Cardiac muscle cell (in vitro differentiated cells and primary cell): ENCODE measurements at places on chromosomes 12 and 14. TPM values are rescaled to one million over a fixed set of nuclear protein-coding genes. Genes with fewer than 3 reads are reported as not detected.

DNA sequence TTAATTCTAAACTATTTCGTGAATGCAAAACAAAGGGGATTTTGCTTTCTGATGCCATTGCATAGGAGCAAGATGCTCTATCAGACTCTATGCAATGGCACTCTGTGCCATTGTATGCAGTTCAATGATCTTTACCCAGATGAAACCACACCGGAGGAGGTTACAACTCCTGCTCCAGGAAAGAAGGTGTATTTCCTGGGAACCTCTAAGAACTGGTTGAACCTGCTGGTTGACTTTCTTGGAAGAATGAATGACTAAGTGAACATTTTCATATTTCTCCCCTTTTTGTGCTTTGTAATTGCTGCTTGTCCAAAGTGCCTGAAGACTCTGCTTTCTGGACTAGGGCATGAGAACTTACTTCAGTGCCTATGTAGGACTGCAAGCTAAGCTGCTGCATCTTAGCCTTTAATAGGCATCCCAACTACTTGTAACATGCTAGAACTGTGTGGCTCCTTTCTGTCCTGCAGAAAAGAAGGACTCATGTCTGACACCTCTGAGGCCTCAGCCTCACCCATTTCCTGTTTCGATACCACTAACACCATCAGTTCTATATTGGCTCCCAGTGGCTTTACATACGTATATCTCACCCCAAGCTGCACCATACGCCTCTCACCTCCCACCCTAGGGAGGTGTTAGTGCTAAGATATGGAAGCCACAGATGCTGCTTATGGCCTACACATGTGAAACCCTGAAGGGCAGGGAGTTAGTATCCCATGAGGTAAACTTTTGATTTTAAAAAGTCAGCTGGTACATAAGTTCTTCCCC lies 193.5 kb upstream of the CNOT2 start:
- no peak for DNase-seq

DNA sequence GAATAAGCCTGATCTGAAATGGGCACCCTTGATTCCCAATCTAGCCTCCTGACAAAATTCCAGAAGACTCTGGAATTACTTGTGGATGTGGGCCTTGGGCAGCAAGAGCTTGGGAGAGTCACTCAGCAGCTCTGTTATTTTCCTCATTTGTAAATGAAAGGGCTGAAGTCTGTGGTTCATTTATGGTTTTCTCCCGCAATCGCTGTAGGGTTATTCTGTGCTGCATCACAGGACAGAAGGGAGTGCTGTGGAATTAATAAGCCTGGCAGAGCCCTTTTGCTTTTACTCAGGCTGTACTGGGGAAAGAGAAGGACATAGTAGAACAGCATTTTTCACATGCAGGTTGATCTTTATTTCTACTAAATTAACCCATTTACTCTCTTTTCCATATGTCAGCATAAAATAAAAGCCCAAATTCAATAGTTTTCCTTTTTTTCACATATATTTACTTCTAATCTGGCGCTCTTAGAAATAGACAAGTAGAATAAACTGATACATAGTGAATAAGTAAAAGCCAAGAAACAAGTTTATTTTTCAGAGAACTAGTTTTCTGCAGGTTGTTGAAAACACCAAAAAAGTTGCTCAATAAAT lies 49.2 kb downstream of the DUSP16 start:
- DNase-seq, result no peak

DNA sequence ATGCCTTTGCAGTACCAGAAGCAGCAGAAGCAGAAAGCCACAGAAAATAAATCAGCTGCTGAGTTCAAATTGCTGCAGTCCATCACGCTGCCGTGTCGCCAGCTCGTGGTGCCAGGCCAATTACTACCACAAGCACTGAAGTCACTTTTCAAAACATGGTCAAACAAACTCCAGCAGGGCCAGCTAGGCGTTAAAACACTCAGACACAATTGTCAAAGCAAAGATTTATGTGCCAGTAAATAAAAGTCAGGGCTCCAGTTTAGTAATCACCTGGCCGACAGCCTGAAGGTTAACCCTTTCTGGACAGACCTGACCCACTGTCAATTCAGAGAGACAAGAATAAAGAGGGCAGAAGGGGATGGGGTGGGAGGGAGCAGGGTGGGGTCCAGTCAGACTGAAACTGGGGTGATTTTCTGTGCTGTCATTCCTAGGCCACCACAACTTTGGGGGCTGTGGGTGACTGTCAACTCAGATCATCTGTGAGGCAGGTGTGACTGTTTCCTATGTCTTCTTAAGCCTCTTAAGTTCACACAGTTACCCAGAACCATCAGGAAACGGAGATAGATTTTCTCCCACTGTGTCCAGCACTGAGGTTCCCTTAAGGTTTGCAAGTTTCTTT lies 109.8 kb upstream of the FUT8 start:
- no peak for DNase-seq

The ACRBP gene
- total RNA-seq, result 0.99 and 2.8 TPM in 2 replicates

The B3GNT4 gene
- total RNA-seq, result 0.12 and 0.67 TPM in 2 replicates

GRCh38 chr14:75141062-75141461 lies 14.2 kb upstream of the NEK9 start:
- DNase-seq, result no peak

DNA sequence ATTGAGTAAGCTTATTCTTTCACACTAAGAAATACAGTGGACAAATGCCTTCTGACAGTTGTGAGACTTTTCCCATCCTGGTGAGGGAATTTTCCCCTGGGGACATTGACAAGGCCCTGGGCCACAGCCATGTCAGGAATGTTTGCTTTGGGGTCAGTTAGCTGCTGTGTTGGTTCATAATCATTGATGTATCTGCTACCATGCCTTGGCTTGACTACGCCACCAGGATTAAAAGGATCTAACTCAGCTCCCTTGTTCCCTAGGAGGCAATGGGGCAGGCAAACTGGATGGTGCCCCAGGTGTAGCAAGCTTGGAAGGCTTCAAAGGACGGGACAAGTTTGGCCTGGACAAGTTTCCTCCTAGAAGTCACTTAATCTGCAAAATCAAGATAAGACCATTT lies 3.1 kb upstream of the CCDC88C start:
- no peak for DNase-seq

The RGS6 gene
- total RNA-seq, result 0.63 and 0.86 TPM in 2 replicates

DNA sequence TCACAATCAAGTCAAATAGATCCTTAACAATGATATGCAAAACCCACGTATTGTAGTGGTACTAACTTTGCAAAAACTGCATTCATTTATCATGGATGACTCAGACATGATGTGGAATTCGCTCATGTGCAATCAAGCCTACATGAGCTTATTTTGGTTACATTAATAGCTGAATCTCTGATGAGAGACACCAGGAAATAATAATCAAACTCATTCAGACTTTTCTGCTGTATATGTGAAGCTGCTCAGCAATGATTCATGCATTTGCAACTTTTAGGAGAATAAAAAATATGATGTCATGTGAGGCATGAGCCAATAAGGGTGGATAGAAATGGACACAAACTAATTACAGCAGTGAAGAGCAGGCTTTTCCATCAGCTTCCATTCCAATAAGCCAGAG lies 1075.8 kb upstream of the TMEM132C start:
- DNase-seq, result no peak

DNA sequence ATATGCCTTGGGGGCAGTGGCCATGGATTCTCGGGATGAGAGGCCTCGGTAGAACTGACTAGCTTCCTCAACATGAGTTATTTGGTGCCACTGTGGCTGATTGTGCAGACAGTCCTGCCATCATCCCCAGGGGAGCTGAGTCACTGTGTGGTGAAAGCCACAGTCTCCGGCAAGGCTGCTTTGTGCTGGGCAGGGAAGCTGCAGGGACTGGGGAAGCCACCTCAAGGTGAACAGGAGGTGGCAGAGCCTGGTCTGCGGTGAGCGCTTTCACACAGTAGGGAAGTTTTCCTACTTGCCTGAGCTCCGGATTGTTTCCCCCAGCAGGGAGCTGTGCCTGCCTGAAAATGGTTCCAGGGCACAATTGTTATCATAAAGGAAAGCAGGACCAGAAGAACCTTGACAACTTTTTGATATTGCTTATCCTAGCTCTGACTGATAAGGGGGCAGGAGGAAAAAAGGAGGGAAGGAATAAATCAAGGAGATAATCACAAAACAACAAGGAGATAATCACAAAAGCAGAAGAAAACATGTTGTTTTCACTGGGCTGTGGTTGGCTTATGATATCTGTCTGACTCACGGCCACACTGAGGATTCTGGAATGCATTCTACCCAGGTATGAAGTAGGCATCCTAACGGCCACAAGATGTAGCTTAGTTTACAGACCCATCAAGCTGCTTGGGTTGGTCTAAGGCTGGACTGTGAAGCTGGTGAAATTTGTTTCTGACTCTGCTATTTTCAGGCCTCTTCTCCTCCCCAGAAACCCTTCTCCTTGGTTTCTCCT lies 32.2 kb upstream of the GNG2 start:
- DNase-seq, result no peak

- no peak for DNase-seq
Measured at GRCh38 chr12:25833657-25834056, 124.8 kb upstream of the RASSF8 start.

DNA sequence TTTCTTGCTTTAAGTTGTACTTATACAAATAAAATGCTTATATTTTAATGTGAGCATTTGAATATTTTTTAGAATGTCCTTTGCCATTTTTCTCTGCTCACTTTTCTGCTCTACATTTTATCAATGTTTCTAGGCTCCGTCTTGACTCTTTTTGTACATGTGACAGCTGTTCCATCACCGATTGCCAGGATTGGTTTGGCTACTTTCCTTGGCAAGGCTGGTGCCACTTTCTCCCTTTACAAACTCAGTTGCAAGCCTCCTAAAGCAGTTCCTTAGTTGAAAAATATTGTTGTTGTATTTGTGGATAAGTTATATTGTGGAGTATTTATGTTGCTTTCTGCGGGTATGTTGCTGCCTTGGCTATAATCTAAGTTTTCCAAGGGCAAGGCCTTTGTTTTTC lies 63.4 kb downstream of the DACT1 start:
- no peak for DNase-seq

GRCh38 chr14:75328558-75329155 lies 50.0 kb downstream of the FOS start:
- DNase-seq, result no peak

DNA sequence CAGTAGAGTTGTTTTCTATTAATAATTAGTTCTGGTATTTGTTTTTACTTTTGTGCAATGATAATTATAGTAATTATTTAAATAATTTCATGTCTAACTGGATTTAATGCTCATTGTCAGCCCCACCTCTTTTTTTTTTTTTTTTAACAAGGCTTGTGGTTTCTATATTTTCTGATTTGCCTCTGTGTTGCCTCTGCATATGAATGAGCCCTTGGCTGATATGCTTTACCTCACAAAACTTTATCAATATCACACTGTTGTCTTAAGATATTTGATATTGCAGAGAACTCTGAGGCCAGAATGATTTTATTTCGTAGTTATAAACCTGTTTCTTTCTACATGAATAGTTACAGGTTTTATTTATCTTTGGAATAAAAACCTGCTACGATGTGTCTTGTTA lies 116.2 kb upstream of the ATP2B1 start:
- no peak for DNase-seq

DNA sequence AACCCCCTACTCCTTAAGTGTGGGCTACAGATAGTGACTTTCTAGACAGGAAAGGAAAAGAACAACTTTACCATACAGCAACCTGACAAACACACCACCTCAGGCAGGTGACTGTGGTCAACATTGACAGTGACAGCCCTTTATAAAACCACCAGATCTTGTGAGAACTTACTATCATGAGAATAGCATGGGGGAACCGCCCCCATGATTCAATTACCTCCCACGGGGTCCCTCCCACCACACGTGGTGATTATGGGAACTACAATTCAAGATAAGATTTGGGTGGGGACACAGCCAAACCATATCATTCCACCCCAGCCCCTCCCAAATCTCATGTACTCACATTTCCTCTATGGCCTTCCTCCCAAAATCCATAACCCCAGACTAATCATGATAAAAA lies 16.3 kb downstream of the OR10P1 start:
- DNase-seq, result no peak

- DNase-seq, result no peak
Measured at GRCh38 chr12:105831372-105831771, 307.4 kb downstream of the NUAK1 start.

- DNase-seq, result peak; percentile 93
Measured at GRCh38 chr14:20332788-20333493, at the start of gene CCNB1IP1. Gene CCNB1IP1, minus strand, starts transcription at chr14:20333279. Its CDS starts 16,756 bp downstream, at chr14:20316523.

DNA sequence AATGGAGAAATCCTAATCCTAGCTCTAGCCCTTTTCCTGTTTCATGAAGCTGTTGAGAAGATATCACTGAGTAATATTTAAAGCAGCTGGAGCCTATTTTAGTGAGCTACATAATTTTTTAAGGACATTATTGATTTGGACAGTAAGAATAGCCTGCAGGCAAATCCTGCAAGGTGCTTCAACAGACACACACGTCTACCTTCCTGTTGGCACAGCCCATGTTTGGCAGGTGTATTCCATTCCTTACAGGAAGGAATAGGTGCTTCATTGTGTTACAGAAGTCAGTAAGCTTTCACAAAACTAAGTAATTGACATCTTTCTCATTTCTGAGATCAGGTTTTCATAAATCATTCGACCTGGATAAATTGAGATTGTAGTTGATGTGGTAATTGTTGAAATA lies 50.6 kb downstream of the FOXA1 start:
- DNase-seq, result no peak

GRCh38 chr14:22472466-22472865 lies 116.6 kb downstream of the DAD1 start:
- no peak for DNase-seq

DNA sequence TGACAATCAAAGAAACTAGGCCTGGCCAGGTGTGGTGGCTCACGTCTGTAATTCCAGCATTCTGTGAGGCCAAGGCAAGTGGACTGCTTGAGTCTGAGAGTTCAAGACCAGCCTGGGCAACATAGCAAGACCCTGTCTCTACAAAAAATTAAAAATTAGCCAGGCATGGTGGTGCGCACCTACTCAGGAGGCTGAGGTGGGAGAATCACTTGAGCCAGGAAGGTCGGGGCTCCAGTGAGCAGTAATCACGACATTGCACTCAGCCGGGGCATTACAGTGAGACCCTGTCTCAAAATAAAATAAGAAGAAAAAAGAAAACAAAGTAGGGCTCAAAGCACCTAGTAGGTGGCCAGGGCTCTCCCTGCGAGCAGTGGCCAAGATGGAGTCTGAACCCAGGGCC lies 79.1 kb downstream of the CHGA start:
- DNase-seq, result no peak

- DNase-seq, result no peak
Measured at GRCh38 chr12:109737126-109737525, 23.5 kb downstream of the FAM222A start.

The PTPRQ gene
- 0.69 and 1.2 TPM in 2 replicates for total RNA-seq

GRCh38 chr14:53032161-53032803 lies 81.4 kb upstream of the FERMT2 start:
- DNase-seq, result peak; percentile 59

The TEX52 gene
- total RNA-seq, result not detected in 2 replicates

DNA sequence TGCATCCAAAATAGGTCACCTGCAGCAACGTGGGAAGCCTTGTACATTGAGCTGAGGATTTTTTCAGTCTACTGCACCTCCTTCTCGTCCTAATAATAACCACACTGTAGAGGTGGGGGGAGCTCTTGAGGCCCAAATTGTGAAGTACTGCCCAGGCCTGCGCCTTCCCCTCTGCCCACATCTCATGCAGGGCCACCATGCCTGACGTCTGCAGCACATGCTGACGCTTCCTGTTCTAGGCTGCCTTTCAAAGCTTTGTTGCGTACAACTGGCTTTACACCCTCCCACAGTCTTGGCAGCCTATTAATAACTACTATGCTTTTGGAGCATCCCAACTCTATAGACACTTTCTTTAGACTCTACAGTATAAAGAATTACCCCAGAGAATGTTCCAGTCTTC lies 26.5 kb upstream of the TTC7B start:
- no peak for DNase-seq

- DNase-seq, result no peak
Measured at GRCh38 chr14:74705613-74706500, 7.0 kb downstream of the AREL1 start.
